ENCODE measurements at places on chromosomes 2 and 18. TPM values are rescaled to one million over a fixed set of nuclear protein-coding genes. Genes with fewer than 3 reads are reported as not detected.

The MBD5 gene
- total RNA-seq = 60.3 TPM

The DLGAP1 gene
- 69.1 TPM for total RNA-seq

The COL6A3 gene
- total RNA-seq = 74.1 TPM

The GAL3ST2 gene
- total RNA-seq = 4.3 TPM

The KLHL30 gene
- 0.37 TPM for total RNA-seq

The NPPC gene
- total RNA-seq = not detected

The IL1R1 gene
- 35.4 TPM for total RNA-seq

The AOX1 gene
- total RNA-seq = 29.4 TPM

The MPP4 gene
- total RNA-seq = not detected

The REG3G gene
- total RNA-seq = 69.7 TPM

The TEX44 gene
- 248 TPM for total RNA-seq

The SERPINB12 gene
- total RNA-seq = 0.56 TPM

The STAT4 gene
- total RNA-seq = 23.0 TPM

The RAPGEF4 gene
- total RNA-seq = 22.5 TPM

The SLC40A1 gene
- total RNA-seq = 52.3 TPM

The PLEKHH2 gene
- total RNA-seq = 80.2 TPM

The PRKCE gene
- 33.1 TPM for total RNA-seq

The GPAT2 gene
- total RNA-seq = 23.5 TPM

The GREB1 gene
- total RNA-seq = 136 TPM

The C2orf92 gene
- total RNA-seq = 35.7 TPM

The PSMD1 gene
- 66.8 TPM for total RNA-seq
